Retina (tissue), 1 donor: ENCODE measurements at places on chromosomes 2 and 18.
A peak's percentile ranks its signal among the peaks of the same experiment; 100 is the strongest.

GRCh38 chr2:43052204-43052943 lies 174.0 kb downstream of the ZFP36L2 start:
- DNase-seq, result no peak

GRCh38 chr18:24417480-24417879 lies 9.0 kb upstream of the IMPACT start:
- no peak for DNase-seq

GRCh38 chr2:17232776-17233556 lies 285.3 kb downstream of the RAD51AP2 start:
- no peak for DNase-seq

GRCh38 chr18:8571399-8571798 lies 37.8 kb upstream of the RAB12 start:
- no peak for DNase-seq

DNA sequence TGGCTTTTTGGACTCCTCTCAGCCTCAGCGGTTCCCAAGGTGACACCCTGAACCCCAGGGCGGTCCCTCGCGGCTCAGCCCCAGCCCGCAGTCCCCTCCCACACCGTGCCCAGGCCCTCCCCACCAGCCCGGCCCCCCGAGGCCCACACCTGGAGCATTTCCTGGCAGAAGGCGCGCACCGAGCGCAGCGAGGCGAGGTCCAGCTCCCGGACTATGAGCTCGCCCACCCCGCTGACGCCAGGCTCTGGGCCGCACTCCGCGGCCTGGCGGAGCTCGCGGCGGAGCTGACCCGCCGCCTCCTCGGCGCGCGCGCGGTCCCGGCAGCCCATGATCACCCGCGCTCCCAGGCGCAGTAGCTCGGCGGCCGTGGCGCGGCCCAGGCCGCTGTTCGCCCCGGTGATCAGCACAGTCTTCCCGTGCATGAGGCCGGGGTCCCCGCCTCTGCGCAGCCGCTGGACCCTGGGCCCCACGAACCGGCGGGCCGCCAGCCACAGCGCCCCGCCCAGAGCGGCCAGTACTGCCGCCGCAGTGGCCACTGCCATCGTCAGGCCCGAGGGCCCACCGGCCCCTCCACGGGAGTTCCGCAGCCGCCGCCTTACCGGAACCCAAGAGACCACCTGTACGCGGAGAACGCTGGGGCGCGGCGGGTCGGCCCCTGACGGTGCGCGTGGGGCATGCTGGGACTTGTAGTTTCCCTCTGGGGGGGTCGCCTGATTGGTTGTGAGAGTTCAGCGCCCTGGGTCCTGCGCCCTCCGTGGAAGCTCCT lies at the start of gene RDH14:
RDH14 (minus strand) TSS at position 623 of the 766 bp plus-strand sequence; CDS start at position 542, 81 bp downstream.
- DNase-seq, result peak; percentile 99
